Pancreas (tissue), 10 donors: ENCODE measurements at places on chromosomes 6 and 20. TPM values are rescaled to one million over a fixed set of nuclear protein-coding genes. Genes with fewer than 3 reads are reported as not detected.
A peak's percentile ranks its signal among the peaks of the same experiment; 100 is the strongest.

DNA sequence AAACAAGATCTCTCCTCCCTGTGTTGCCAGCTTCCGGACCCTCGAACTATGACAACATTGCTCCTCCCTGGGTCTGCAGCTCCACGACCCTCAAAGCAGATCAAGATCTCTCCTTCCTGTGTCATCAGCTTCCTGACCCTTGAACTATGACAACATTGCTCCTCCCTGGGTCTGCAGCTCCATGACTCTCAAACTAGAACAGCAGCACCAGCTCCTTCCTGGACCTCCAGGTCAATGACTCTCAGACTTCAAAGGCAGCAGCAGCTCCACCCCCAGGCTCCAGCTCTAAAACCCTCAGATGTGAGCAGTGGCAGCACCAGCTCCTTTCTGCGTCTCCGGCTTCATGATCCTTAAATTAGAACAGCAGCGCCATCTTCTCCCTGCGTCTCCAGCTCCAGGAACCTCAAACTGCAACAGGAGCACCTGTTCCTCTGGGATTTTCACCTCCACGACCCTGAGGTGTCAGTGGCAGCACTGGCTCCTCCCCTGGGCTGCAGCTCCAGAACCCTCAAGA lies 341.0 kb upstream of the SULF2 start:
- no peaks in the 10 kb centered on the region for H3K36me3 ChIP-seq
- H3K4me3 ChIP-seq: no peak overlapping the region
- H3K27ac ChIP-seq: no peak overlapping the region

GRCh38 chr6:16591396-16592222 lies 169.7 kb downstream of the ATXN1 start:
- H3K4me1 ChIP-seq: peaks cover 2% of the 10 kb centered on the region
- DNase-seq: no peak
- no peaks in the 10 kb centered on the region for H3K36me3 ChIP-seq

GRCh38 chr6:14092316-14092715 lies 25.3 kb upstream of the CD83 start:
- no peak overlapping the region for H3K4me3 ChIP-seq
- DNase-seq: no peak
- H3K27me3 ChIP-seq: no peaks in the 10 kb centered on the region
- H3K4me1 ChIP-seq: no peaks in the 10 kb centered on the region

GRCh38 chr6:87905101-87905641 lies 142.5 kb upstream of the SPACA1 start:
- H3K4me3 ChIP-seq: no peak overlapping the region
- no peaks in the 10 kb centered on the region for H3K27me3 ChIP-seq
- no peaks in the 10 kb centered on the region for H3K36me3 ChIP-seq
- H3K27ac ChIP-seq: no peak overlapping the region
- no peaks in the 10 kb centered on the region for H3K4me1 ChIP-seq

DNA sequence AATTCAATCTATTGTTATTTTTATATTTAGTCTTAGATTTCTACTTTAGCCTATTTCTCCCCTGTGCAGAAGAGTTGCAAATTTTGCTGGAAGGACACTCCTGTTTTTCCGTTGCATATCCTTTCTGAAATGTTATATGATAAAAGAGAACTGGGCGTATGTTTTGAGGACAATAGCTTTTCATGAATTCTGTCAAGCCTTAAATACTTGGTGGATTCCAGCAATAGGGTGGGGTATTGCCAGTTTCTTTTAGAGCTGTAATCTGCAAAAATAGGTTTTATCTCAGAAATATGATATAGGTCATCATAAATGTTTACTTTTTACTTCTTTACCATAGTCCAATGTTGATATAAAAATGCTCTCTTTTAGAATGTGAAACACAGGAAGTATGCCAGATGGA lies 42.0 kb downstream of the VTA1 start:
- H3K36me3 ChIP-seq: no peaks in the 10 kb centered on the region
- no peak overlapping the region for H3K4me3 ChIP-seq
- H3K27me3 ChIP-seq: no peaks in the 10 kb centered on the region
- no peaks in the 10 kb centered on the region for H3K4me1 ChIP-seq

- no peak overlapping the region for H3K27ac ChIP-seq
- no peak for DNase-seq
- no peaks in the 10 kb centered on the region for H3K4me1 ChIP-seq
- H3K4me3 ChIP-seq: no peak overlapping the region
- H3K36me3 ChIP-seq: peaks cover 7% of the 10 kb centered on the region
These were observed 13.0 kb upstream of the BAG2 start for GRCh38 chr6:57159127-57159526.

DNA sequence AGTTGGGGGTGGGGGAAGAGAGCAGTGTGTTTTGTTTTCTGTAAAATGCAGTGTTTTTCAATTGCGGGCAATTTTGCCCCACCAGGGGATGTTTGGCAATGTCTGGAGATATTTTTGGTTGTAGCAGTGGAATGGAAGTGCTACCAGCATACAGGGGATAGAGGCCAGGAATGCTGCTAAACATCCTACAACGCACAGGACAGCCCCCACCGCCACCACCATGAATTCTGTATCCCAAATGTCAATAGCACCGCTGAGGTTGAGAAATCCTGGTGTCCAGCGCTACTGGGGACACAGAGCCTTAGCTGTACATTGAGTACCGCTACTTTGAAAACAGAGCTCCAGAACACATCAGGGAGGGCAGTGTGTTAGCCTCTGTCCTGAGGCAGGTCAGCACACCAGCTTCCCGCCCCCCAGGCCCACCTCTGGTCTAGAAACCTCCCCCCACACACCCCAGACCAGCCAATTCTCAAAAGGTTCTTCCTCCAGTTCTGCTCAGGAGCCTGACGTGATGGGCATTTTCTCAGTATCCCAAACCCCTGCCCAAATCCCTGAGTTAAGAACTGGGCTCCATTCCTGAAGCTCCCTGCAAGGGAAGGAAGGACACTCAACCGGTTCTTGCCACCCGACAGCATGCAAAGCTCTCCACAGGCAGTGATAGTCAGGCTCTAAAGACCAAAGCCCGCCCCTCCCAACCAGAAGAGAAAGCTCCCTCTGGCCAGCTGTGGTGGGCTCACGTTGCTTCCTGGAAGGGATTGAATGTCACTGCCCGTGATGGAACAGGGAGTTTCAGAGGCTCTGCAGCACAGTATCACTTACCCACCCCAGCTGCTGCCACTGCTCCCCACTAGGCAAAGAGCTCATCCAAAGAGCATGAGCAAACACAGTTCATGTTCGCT lies 321.5 kb upstream of the JARID2 start:
- H3K27me3 ChIP-seq: no peaks in the 10 kb centered on the region
- H3K4me1 ChIP-seq: no peaks in the 10 kb centered on the region
- no peak overlapping the region for H3K4me3 ChIP-seq

DNA sequence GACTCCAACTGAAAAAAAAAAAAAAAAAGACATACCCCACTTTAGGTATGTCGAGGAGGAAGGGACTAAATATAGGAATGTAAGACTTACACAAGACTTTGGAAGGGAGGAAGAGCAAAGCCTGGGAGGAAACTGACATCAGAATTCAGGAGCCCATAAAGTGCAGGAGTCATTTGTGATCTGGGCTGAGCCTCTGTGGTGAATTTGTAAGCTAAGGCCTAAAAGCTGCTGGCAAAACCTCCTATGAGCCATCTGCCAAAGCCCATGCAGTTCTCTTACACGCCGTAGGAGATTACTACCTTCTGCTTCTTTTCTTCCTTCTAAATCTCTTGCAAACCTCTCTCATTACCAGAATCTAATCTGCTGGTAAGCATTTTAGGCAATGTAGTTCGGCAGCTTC lies 52.0 kb upstream of the THEMIS start:
- H3K36me3 ChIP-seq: no peaks in the 10 kb centered on the region
- no peaks in the 10 kb centered on the region for H3K4me1 ChIP-seq
- H3K27ac ChIP-seq: no peak overlapping the region
- no peak overlapping the region for H3K4me3 ChIP-seq

GRCh38 chr20:59589086-59589684 lies 15.2 kb upstream of the PHACTR3 start:
- H3K36me3 ChIP-seq: no peaks in the 10 kb centered on the region
- H3K27ac ChIP-seq: no peak overlapping the region
- DNase-seq: no peak
- H3K27me3 ChIP-seq: no peaks in the 10 kb centered on the region
- H3K4me1 ChIP-seq: no peaks in the 10 kb centered on the region
- H3K4me3 ChIP-seq: no peak overlapping the region

DNA sequence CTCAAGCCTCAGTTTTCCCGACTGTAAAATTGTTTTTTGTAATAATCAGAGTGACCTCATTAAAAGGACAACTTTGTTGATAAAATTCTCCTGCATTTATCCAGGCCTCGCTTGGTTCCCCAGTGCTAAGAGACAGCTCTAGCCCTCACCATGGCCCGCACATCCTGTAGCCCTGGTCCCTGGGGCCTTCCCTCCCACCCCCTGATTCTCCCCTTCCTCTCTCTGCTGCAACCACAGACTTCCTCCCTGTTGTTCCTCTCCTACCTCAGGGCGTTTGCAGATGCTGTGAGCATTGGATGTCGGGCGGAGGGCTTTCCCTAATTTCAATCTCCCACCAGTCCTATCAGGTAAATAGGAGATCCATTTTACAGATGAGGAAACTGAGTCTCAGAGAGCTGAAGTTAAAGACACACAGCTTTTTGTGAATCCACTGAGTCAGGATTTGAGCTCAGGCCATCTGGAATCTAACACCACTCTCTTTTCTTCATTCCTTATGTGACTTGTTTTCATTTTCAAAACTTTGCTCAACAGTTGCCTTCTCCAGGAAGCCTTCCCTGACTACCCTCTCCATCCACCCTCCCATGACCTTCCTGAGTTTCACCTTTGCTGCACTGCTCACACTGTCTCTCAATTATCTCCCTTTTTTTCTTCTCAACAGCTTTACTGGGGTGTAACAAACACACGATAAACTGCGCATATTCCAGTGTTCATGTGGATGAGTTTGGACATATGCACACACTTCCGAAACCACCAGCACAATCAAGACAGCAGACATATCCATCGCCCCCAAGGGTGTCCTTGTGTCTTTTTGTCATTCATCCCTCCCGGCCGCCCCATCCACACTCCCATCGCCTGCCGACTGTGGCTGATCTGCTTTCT lies 107.1 kb downstream of the CEBPB start:
- H3K27me3 ChIP-seq: no peaks in the 10 kb centered on the region
- no peak for DNase-seq
- H3K4me3 ChIP-seq: no peak overlapping the region
- no peaks in the 10 kb centered on the region for H3K36me3 ChIP-seq
- no peaks in the 10 kb centered on the region for H3K4me1 ChIP-seq
- H3K27ac ChIP-seq: no peak overlapping the region

GRCh38 chr6:16440636-16441212 lies 202.3 kb downstream of the GMPR start:
- no peaks in the 10 kb centered on the region for H3K27me3 ChIP-seq
- H3K4me1 ChIP-seq: no peaks in the 10 kb centered on the region
- no peak overlapping the region for H3K4me3 ChIP-seq
- H3K36me3 ChIP-seq: no peaks in the 10 kb centered on the region

GRCh38 chr6:143205585-143205984 lies 144.9 kb downstream of the AIG1 start:
- H3K4me3 ChIP-seq: no peak overlapping the region
- no peak overlapping the region for H3K27ac ChIP-seq
- H3K36me3 ChIP-seq: no peaks in the 10 kb centered on the region
- no peaks in the 10 kb centered on the region for H3K4me1 ChIP-seq
- DNase-seq: no peak
- no peaks in the 10 kb centered on the region for H3K27me3 ChIP-seq

DNA sequence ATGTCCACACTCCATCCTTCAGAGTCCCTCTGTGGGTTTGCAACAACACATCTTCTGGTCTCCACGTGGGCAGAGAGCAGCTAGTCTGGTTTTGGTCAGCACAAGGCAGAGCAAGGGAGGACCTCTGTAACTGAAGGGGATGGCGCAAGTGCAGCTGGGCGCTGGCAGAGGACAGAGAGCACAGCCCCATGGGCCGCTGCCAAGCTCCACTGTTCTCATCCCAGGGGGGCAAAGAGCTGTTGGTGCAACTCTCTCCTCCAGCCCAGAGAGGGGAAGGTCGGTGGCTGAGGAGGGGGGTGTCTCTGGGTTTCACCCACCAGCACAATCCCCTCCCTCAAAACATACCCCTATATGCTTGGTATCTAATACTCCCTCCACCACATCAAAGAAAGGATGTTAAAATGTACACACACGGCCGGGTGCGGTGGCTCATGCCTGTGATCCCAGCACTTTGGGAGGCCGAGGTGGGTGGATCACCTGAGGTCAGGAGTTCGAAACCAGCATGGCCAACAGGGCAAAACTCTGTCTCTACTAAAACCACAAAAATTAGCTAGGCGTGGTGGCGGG lies 9.1 kb downstream of the ATP9A start:
- H3K27ac ChIP-seq: no peak overlapping the region
- no peak overlapping the region for H3K4me3 ChIP-seq
- H3K4me1 ChIP-seq: no peaks in the 10 kb centered on the region
- H3K36me3 ChIP-seq: no peaks in the 10 kb centered on the region
- DNase-seq: peak; percentile 41
- no peaks in the 10 kb centered on the region for H3K27me3 ChIP-seq

Gene TAPBP
- 37.1 TPM for total RNA-seq

Gene ARMC12
- 0.34 TPM for total RNA-seq

Gene POPDC3
- 0.67 TPM for total RNA-seq

Gene ZSCAN31
- total RNA-seq: 5.9 TPM

Gene GABRR2
- 0.31 TPM for total RNA-seq

Gene TMEM170B
- 1.2 TPM for total RNA-seq

Gene DEF6
- total RNA-seq: 9.4 TPM
